ENCODE measurements at places on chromosomes 3 and 15. TPM values are rescaled to one million over a fixed set of nuclear protein-coding genes. Genes with fewer than 3 reads are reported as not detected.

The PLSCR4 gene
- polyA plus RNA-seq = 6.2 TPM

The CCR3 gene
- polyA plus RNA-seq = 0.17 TPM

The AADACL2 gene
- polyA plus RNA-seq = not detected

The GUCA1C gene
- polyA plus RNA-seq = not detected

The CHRNA7 gene
- 0.93 TPM for polyA plus RNA-seq

The HAUS2 gene
- 13.7 TPM for polyA plus RNA-seq

Data from spleen (tissue), 13 donors.